ENCODE measurements at places on chromosomes 3 and 15. TPM values are rescaled to one million over a fixed set of nuclear protein-coding genes. Genes with fewer than 3 reads are reported as not detected.

DNA sequence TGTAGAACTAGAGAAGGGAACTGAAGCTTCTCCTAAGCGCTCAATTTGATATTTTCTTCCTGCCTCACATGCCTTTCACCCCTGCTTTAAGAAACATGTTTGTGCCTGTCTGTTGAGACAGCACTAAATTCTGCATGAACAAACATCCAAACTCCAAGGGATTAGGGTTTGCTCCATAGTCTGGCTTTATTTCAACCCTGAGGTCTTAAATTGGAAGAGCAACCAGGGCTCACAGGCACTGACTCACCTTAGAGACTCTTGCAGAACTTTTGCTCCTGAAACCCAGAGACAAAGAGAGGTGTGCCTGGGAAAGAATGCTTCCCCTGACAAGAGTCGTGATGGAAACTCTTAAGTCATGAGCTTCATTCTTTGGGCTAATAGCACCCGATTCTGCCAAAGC lies 393.9 kb upstream of the MCTP2 start:
- H3K27ac ChIP-seq: no peak overlapping the region
- peaks cover 1% of the 10 kb centered on the region for H3K4me1 ChIP-seq
- no peaks in the 10 kb centered on the region for H3K27me3 ChIP-seq
- no peak overlapping the region for H3K4me3 ChIP-seq

DNA sequence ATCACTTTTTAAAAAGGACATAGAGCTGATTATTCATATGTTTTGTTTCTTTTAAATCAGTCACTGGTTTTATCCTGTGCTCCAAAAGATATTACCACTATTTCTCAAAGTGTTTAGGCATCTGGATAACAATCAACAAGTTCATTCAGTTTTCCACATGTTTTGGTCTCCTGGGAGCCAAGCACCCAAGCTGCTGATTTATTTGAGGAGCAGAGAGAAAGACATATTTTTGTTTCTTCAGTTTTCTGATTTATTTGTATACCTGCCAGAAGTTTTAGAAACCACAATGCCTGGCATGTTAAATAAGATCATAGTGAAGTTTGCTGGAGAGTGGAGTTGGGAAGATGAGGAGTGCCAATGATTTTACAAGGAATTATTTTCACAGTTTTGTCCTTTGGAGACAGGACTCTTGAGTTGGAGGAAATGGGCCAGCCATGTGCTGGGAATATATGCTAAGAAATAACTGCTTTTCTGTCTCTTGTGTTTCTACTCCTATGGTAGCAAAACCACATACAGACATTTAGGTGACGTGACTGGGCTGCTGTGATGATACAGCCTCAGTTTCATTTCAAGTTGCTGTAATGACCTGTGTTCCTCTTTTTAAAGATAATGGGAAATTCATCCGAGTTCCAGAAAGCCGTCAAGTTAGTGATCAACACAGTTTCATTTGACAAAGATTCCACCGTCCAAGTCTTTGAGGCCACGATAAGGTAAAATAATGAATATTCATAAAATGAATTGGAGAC lies 11.7 kb downstream of the EDEM1 start:
- H3K4me1 ChIP-seq: peaks cover 6% of the 10 kb centered on the region
- no peaks in the 10 kb centered on the region for H3K36me3 ChIP-seq
- no peaks in the 10 kb centered on the region for H3K27me3 ChIP-seq
- no peak overlapping the region for H3K27ac ChIP-seq
- no peak overlapping the region for H3K4me3 ChIP-seq

- no peak overlapping the region for H3K27ac ChIP-seq
- no peaks in the 10 kb centered on the region for H3K4me1 ChIP-seq
- DNase-seq: no peak
- H3K4me3 ChIP-seq: no peak overlapping the region
- H3K27me3 ChIP-seq: no peaks in the 10 kb centered on the region
Observed at GRCh38 chr3:13134879-13135206, 61.6 kb upstream of the IQSEC1 start.

- no peak overlapping the region for H3K27ac ChIP-seq
- H3K4me1 ChIP-seq: 0 out of 2 replicates have a peak, but pooled peaks cover 2% of the 10 kb centered on the region
- H3K4me3 ChIP-seq: no peak overlapping the region
- no peaks in the 10 kb centered on the region for H3K27me3 ChIP-seq
- no peak for DNase-seq
Observed at GRCh38 chr3:196063049-196063448, 18.8 kb downstream of the TFRC start.

- no peaks in the 10 kb centered on the region for H3K27me3 ChIP-seq
- no peaks in the 10 kb centered on the region for H3K36me3 ChIP-seq
- no peak overlapping the region for H3K4me3 ChIP-seq
- DNase-seq: no peak
- H3K27ac ChIP-seq: no peak overlapping the region
- no peaks in the 10 kb centered on the region for H3K4me1 ChIP-seq
Observed at GRCh38 chr15:35281515-35281914, 196.4 kb upstream of the NANOGP8 start.

GRCh38 chr3:30477149-30477921 lies 129.1 kb upstream of the TGFBR2 start:
- H3K27ac ChIP-seq: no peak overlapping the region
- H3K4me1 ChIP-seq: no peaks in the 10 kb centered on the region
- H3K36me3 ChIP-seq: no peaks in the 10 kb centered on the region
- no peak overlapping the region for H3K4me3 ChIP-seq

GRCh38 chr3:100002599-100003350 lies 111.5 kb downstream of the FILIP1L start:
- no peaks in the 10 kb centered on the region for H3K36me3 ChIP-seq
- H3K27ac ChIP-seq: no peak overlapping the region
- no peaks in the 10 kb centered on the region for H3K27me3 ChIP-seq
- no peak for DNase-seq

- no peak for DNase-seq
- no peaks in the 10 kb centered on the region for H3K36me3 ChIP-seq
- no peaks in the 10 kb centered on the region for H3K27me3 ChIP-seq
- H3K27ac ChIP-seq: no peak overlapping the region
- H3K4me1 ChIP-seq: peaks cover 3% of the 10 kb centered on the region
Observed at GRCh38 chr3:139560411-139560810, 20.9 kb upstream of the RBP1 start.

GRCh38 chr3:156676768-156677479 lies 2.5 kb downstream of the TIPARP start:
- no peaks in the 10 kb centered on the region for H3K4me1 ChIP-seq
- peaks cover 16% of the 10 kb centered on the region for H3K36me3 ChIP-seq

- H3K36me3 ChIP-seq: no peaks in the 10 kb centered on the region
- DNase-seq: no peak
- H3K4me1 ChIP-seq: peaks cover 2% of the 10 kb centered on the region
- no peak overlapping the region for H3K4me3 ChIP-seq
- no peaks in the 10 kb centered on the region for H3K27me3 ChIP-seq
Observed at GRCh38 chr15:81026836-81027599, 26.3 kb downstream of the TLNRD1 start.

DNA sequence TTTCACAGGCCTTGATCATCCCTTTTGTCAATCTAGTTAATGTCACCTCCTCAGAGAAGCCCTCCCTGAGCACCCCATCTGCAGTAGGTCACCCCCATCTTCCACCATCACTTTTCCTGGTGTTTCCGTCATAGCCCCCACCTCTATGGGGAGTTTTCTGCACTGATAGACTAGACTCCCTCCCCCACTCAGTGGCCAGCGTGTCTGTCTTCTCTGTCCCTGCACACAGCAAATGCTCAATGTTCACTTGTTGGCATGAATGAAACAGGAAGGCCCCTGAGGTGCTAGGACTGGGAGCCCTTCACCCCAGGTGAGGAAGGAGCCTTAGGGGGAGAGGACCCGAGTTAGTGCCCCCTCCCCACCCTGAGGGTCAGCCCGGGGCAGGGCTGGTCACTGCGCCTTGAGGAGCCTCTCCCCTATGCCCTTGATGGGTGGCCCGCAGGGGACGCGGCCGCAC lies 15.8 kb upstream of the FANCD2 start:
- no peaks in the 10 kb centered on the region for H3K36me3 ChIP-seq
- no peak overlapping the region for H3K27ac ChIP-seq
- H3K4me3 ChIP-seq: peak overlapping the region; percentile 83

DNA sequence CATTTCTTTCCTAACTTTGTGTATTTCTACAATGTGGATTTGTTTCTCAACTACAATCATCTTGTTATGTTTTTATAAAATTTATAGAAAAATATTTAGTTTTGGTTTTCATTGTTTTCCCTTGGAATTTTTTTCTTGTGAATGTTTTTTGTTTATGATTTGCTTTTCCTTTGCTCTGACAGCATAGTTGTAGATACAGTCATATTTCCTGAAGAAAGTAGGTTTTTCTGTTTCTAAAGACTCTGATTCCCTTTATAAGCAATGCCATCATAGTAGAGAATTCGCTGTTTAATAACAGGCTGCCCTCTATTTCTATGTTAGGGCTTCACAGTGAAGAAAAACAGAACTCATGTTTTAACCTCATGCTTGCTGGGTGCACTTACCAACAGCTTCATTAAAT lies 482.3 kb downstream of the ZBBX start:
- H3K4me3 ChIP-seq: no peak overlapping the region
- DNase-seq: no peak
- no peaks in the 10 kb centered on the region for H3K36me3 ChIP-seq
- no peak overlapping the region for H3K27ac ChIP-seq
- H3K4me1 ChIP-seq: no peaks in the 10 kb centered on the region
- H3K27me3 ChIP-seq: no peaks in the 10 kb centered on the region

DNA sequence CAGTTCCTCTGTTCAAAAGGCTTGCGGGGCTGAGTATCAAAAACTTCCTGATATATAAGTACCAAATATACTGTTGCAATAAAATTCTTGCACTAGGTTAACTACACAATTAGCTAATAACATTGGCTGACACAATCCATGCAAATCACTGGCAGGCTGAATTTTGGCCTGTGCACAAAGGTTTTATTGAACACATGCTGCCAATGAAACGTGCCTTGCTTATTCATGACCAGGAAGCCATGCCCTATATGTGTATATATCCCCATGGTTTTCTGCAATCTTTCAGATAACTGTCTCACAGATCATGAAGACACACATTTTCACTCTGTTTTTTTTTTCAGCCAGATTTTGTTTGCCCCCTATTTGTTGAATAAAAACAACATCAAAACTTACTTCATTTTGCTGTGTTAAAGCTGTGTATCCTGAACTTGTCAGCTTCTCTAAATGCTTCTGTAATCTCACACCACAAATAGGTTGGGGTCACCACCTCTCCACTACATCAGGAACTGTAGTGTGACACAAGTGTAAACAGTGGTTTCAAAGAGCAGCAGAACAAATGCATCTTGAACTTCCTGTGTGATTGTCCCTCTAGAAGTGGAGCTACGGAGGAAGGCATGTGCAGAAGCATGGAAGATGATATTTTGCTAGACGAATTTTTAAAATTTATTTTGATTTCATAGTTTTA lies 920.7 kb upstream of the NR2F2 start:
- H3K36me3 ChIP-seq: no peaks in the 10 kb centered on the region
- H3K4me1 ChIP-seq: no peaks in the 10 kb centered on the region
- DNase-seq: no peak
- H3K27ac ChIP-seq: no peak overlapping the region

GRCh38 chr3:99789011-99789721 lies 28.5 kb upstream of the CMSS1 start:
- no peak overlapping the region for H3K27ac ChIP-seq
- no peak overlapping the region for H3K4me3 ChIP-seq

DNA sequence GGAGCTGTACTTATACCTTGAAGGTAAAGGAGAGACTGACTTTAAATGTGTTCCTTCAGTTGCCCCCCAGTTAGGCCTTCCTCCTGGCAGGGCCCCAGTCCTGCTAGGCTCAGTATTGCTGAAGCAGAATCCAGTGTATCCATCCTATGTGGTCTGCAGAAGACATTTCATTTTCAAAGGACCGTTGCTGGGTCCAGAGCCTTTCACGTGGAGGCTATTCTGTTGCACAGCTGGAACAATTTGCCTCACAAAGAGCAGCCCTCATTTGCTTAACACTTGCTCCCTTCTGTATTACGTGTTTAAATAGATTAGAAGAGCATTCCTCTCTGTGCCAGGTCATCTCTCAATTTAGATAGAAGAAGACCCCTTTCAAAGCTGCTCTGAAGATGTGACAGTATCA lies 78.9 kb upstream of the CFAP20DC start:
- no peak overlapping the region for H3K27ac ChIP-seq
- no peaks in the 10 kb centered on the region for H3K36me3 ChIP-seq
- DNase-seq: peak; percentile 62
- H3K4me3 ChIP-seq: no peak overlapping the region
- H3K27me3 ChIP-seq: no peaks in the 10 kb centered on the region
- H3K4me1 ChIP-seq: no peaks in the 10 kb centered on the region

DNA sequence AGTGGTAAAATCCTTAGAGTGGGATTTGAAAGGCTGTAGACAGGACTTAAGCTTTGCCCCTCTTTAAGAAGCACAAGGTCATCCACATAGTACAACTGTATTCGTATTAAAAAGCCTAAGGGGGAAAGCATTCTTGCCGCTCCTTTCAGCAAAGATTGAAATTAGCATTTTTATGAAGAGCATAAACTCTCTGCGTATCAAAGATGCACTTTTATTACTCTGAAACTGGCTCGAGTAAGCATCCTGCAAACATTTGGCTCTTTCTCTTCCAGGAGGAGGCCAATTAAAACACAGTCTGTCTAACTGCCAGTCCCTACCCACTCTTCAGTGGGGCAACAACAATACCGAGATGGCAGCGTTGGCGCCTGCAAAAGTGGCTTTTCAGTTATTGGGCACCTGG lies 192.5 kb upstream of the TPRG1 start:
- no peak overlapping the region for H3K4me3 ChIP-seq
- DNase-seq: no peak
- H3K36me3 ChIP-seq: no peaks in the 10 kb centered on the region
- no peak overlapping the region for H3K27ac ChIP-seq

GRCh38 chr15:62058327-62059028 lies 1.8 kb downstream of the VPS13C start:
- no peak for DNase-seq
- H3K4me1 ChIP-seq: 0 out of 2 replicates have a peak, but pooled peaks cover 6% of the 10 kb centered on the region
- H3K27ac ChIP-seq: no peak overlapping the region
- no peak overlapping the region for H3K4me3 ChIP-seq
- H3K27me3 ChIP-seq: no peaks in the 10 kb centered on the region
- H3K36me3 ChIP-seq: no peaks in the 10 kb centered on the region

DNA sequence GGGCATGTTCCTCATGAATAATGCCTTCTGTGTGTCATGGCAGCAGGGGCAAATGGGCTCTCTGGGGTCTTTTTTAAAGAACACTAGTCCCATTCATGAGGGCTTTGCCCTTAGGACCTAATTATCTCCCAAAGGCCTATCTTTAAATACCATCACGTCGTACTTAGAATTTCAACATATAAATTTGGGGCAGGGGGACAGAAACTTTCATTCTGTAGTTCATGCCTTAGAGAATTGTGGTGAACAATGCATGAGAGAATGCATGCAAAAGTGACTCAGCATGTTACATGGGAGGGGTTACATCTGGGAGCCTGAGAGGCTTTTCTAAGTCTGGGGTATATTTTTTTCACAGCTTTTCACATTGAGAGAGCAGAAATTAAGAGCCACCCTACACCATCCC lies 208.5 kb upstream of the ROPN1 start:
- no peaks in the 10 kb centered on the region for H3K4me1 ChIP-seq
- H3K27me3 ChIP-seq: no peaks in the 10 kb centered on the region
- no peaks in the 10 kb centered on the region for H3K36me3 ChIP-seq

The BFSP2 gene
- not detected for total RNA-seq

The GABRG3 gene
- 0.80 TPM for total RNA-seq

The CCDC14 gene
- 55.2 TPM for total RNA-seq

The ROBO2 gene
- 2.0 TPM for total RNA-seq

The FANCD2OS gene
- not detected for total RNA-seq

The C3orf70 gene
- total RNA-seq: 1.8 TPM

The TM4SF4 gene
- total RNA-seq: not detected

The ERICH6 gene
- not detected for total RNA-seq

The MINDY2 gene
- 24.4 TPM for total RNA-seq

The OSTN gene
- total RNA-seq: not detected

The FMN1 gene
- 2.9 TPM for total RNA-seq

The CCDC54 gene
- not detected for total RNA-seq

Measured in H1 (cell line).